ENCODE measurements at places on chromosomes 1 and 21.

- no peak for DNase-seq
These were observed 1.3 kb upstream of the LEMD1 start for GRCh38 chr1:205422993-205423642.

DNA sequence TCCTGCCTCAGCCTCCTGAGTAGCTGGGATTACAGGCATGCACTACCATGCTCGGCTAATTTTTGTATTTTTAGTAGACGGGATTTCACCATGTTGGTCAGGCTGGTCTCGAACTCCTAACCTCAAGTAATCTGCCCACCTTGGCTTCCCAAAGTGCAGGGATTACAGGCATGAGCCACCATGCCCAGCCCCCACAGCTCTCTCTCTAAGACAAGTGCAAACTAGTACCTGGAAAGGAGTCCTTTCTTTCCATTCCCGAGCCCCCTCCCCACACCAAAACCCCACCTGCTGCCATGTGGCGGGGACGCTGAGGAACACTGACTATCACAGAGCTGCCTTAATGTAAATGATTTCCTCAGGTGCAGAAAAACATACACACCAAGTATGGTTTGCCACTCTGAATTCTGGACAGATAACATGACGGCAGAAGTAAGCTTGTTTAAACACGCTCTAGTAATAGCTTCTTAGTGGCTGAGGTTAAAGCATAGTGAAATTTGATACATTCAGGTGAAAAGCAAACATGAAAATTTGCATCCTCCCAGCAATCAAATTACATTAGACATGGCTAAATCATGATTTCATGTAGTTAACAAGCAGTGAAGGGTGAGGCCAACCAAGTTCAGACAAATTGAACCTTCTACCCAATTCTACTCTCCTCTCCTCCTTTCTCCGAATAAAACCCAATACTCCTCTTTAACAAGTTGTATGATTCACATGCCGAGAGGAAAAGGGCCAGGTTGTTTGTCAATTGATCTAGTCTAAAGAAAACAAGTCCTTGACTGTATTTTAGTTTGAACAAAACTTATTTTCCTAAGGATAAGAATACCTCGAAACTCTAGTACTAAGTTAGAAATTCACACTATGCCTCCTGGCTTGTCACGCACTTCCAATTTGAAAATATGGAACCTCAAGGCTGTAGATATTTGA lies 19.8 kb downstream of the ERRFI1 start:
- DNase-seq, result no peak

GRCh38 chr1:47481936-47482335 lies 44.1 kb downstream of the FOXD2 start:
- no peak for DNase-seq

DNA sequence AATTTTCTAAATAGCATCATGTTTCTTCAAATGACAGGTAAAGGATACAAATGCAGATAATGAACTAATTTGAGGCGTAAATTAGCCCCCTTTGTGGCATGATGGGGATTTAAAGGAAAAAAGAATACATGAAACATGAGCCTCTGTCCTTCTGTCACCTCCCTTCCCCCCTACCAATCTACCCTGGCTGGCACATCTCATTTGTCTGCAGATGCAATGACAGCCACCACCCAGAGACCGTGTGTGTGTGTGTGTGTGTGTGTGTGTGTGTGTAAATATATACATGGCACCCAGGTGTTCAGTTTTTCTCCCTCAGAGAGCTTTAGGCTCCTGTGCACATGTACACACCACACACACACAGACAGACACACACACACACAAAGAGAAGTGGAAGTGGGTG lies 451.1 kb downstream of the RWDD3 start:
- DNase-seq, result no peak

DNA sequence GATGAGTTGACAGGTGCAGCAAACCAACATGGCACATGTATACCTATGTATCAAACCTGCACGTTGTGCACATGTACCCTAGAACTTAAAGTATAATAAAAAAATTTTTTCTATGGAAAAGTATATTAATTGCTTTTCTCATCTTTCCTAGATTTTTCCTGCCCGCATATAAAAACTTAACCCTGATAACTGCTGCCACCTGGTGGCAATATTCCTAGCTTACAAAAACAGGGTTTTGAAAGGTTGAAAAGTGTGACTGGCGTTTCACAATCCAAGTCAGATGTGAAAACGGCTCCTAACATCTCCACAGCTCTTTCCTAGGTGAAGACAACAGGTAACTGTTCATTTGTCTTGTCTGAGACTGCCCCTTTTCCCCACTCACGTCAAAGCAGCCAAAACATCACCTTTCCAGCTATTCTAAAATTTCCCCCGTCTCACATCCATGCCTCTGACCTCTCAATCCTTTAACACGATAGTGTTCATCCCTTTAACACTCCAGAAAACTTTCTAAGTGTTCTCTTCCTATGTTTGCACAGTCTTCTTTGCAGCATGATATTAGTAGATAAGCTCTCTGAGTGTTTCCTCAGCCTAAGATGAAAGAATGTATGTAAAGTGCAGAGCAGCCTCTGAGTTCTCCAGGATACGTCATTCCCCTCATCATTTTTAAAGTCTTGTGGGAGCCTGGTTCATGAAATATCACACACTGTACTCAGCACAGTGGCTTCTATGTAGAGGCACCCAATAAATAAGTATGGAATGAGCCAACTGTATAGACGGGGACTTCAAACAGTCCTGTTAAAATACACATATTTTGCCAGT lies 27.5 kb downstream of the OVGP1 start:
- no peak for DNase-seq

DNA sequence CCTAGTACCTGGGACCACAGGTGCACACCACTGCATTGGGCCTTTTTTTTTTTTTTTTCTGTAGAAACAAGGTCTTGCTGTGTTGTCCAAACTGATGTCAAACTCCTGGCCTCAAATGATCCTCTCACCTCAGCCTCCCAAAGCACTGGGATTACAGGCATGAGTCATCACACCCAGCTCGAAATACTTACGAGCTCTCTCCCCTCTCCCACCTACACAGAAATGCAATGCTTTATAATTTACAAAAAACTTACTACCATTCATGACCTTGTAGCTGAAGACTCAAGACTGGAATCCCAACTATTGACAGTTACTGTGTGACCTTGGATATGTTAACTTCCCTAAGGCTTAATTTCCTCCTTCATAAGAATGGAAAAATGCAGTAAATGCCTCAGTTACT lies 18.7 kb downstream of the FOXJ3 start:
- DNase-seq, result no peak

- no peak for DNase-seq
These were observed 22.1 kb upstream of the SLC44A3 start for GRCh38 chr1:94798054-94798453.

Measured in brain pericyte (primary cell).